ENCODE measurements at places on chromosomes 1 and 21.

DNA sequence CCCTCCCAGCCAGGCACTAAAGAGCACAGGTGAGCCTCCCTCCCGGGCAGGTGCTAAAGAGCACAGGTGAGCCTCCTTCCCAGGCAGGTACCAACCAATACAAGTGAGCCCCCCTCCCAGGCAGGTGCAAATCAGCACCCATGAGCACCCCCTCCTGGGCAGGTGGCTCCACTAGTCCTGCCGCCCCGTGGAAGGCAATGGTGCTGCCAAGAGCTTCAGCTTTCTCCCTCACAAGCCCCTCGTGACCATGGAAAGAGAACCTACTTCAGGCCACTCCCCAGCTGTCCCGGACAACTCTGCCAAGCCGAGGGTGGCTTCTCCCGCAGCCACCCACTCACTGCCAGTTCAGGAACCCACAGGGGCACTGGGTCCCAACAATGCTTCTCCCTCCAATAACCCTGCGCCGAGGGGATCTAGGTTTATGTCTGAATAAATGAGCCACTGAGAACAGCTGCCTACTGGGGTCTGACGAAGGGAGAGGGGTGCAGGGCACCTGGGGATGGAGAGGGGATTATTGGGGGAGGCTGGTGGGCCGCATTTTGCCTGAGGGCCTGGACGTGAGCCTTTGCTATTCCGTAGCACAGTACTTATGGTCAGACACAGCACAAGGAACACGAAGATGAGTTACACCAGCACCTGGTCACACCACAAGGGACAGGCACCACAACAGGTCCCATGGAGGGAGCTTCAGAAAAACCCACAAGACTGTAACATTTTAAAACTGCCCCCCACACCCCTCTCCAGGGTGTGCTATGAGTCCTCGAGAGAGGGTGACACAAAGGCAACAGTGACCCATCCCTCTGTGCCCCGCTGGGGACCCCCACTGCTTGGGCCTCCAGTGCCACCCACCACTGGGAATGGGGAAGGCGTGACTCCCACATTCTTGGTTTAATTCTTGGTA is 46.3 kb downstream of the PRDM15 start:
- no peak for DNase-seq

- DNase-seq = no peak
Observed at GRCh38 chr1:99306644-99307043, 42.4 kb downstream of the PLPPR4 start.

- DNase-seq = no peak
Observed at GRCh38 chr1:54300401-54300800, 100.4 kb downstream of the MRPL37 start.

GRCh38 chr1:161772397-161772796 is 6.3 kb downstream of the ATF6 start:
- DNase-seq = no peak

DNA sequence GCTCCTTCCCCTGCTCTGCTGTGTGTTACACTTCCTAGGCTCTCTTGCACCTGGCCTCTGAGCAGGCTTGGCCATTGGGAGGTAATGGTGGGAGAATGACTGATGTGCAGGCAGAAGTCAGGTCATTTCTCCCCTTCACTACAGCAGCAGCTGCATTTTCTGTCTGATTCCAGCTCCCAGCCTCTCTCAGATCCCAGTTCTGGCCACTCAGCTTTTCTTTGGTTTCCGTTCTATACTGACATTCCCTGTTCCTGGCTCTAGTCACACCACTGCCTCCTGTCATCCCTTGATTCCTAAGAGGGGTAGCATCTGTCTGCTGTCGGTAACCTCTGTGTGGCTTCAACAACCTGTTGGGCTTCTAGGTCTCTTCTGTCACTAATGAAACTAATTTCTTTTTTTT is 127.7 kb upstream of the HOOK1 start:
- no peak for DNase-seq

GRCh38 chr1:157496121-157496526 is 56.2 kb downstream of the FCRL5 start:
- no peak for DNase-seq

- DNase-seq = no peak
Observed at GRCh38 chr1:8903908-8904650, 25.6 kb upstream of the ENO1 start.

DNA sequence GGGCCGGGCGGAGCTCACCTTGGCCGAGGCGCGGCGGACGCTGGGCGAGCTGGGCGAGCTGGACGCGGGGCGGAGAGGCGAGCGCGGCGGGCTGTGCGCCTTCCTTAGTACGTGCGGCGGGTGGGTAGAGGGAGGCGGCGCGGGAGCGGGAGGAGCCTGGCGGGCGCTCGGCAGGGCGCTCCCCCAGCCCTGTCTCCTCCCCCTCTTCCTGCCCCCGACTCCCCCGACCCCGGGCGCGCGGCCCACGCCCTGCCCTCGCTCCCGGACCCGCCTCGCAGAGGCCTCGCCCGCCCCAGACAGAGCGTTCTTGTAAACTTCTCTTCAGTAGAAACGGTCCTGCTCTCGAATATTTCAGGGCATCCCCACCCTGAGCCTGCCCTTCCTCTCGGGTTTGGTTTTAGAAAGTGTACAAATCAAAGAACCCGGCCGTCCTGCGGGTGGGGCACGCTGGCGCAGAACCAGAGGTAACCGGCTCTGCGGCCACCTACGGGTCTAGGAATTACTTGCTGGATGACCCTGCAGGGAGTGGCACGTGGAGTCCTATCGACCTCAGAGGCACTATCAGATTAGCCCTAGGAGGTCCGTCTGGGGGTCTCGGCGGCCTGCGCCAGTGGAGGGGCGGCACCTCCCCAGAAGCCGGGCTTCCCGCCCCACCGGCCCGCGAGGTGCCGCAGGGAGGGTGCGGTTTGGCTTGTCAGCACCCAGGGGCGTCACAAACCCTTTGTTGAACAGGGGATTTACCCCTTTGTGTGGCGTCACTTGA is at the start of gene S100A10:
Gene S100A10 (minus strand): TSS at position 126 of the 763 bp plus-strand sequence. CDS start 7,629 bp downstream, outside the sequence.
- peak; percentile 52 for DNase-seq

DNA sequence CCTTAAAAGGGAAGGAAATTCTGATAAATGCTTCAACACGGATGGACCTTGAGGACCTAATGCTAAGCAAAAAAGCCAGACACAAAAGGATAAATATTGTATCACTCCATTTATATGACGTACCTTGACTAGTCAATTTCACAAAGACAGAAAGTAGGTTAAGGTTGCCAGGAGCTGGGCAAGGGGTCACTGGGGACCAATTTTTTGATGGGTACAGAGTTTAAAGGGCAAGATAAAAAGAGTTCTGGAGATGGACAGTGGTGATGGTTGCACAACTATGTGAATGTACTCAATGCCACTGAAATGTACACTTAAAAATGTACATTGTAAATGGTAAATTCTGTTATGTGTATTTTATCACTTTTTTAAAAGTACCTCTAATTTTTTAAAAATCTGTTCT is 32.1 kb upstream of the SLAMF9 start:
- no peak for DNase-seq

GRCh38 chr1:151953409-151954094 is 40.1 kb downstream of the S100A10 start:
- DNase-seq = no peak

- DNase-seq = no peak
Observed at GRCh38 chr1:159000625-159001024, 9.1 kb upstream of the IFI16 start.

GRCh38 chr1:18343581-18343980 is 137.1 kb upstream of the KLHDC7A start:
- DNase-seq = no peak

DNA sequence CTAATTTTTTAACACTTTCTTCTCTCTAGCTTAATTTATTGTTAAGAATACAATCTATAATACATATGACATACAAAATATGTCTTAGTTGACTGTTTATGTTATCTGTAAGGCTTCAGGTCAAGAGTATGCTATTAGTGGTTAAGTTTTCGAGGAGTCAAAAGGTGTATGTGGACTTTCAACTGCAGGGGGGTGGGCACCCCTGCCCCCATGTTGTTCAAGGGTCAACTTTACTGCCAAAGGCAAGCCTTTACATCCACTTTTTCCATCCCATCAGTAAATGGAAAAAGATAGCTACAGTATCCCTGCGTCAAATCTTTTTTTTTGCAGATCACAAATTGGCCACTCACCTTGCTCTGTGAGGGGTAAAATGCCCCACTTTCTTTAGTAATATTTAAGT is 6.3 kb downstream of the METTL18 start:
- DNase-seq = no peak

DNA sequence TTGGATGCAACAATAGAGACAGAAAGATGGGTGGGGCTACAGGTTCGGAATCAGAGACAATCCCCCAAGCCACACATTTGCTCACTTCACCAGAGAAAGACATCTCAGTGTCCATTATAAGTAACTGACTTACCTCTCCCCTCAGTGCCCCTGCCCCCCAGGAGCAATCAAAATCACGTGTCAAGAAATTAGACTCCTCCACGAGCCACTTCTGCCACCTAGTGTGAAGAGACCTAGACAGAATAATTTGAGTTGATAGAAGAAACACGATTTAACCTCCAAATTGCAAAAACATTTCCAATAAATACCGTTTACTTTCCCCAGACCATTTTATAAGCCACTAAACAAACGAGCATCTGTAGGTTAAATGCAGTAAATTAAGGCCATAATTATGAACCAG is 123.2 kb downstream of the SLC30A10 start:
- DNase-seq = no peak

DNA sequence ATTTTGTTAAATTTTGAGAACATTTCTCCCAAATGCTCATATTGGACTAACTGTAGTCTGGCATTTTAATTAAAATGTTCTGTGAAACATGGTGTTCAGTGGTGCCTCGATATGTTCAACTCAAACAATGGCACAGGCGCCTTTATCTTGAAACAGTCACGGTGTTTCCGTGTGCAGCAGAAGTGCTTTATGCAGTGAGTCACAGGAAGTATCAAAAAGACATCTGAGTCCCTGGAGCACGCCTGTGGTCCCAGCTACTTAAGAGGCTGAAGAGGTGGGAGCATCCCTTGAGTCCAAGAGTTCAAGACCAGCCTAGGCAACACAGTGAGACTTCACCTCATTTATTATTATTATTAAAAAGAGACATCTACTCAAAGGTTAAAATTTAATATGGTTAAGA is 52.2 kb downstream of the GREM2 start:
- no peak for DNase-seq

GRCh38 chr1:219442611-219443061 is 170.3 kb downstream of the ZC3H11B start:
- no peak for DNase-seq

Data from stimulated activated CD8-positive, alpha-beta memory T cell treated with anti-CD3 and anti-CD28 coated beads, Interleukin-7, amount 100 ng/mL, for 4 hours (primary cell).